ENCODE measurements at places on chromosomes 12 and 14. TPM values are rescaled to one million over a fixed set of nuclear protein-coding genes. Genes with fewer than 3 reads are reported as not detected.

DNA sequence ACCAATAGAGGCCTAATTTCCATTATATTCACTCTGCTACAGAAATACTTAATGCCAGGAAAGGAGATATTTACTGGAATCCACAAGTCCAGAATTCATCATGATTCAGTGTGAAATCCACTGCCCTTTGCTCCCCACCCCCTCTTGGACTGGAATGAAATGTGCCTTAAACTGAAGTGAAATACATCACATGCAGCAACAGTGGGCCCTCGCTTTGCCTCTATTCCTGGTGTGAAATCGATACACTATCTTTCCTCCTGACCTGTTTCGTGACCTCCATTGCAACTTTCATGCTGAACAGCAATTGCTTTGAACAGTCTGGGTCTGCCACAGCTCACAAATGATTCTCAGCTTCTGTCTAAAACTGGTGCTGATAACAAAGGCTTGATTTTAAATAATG lies 100.6 kb downstream of the NPAS3 start:
- DNase-seq = no peak

DNA sequence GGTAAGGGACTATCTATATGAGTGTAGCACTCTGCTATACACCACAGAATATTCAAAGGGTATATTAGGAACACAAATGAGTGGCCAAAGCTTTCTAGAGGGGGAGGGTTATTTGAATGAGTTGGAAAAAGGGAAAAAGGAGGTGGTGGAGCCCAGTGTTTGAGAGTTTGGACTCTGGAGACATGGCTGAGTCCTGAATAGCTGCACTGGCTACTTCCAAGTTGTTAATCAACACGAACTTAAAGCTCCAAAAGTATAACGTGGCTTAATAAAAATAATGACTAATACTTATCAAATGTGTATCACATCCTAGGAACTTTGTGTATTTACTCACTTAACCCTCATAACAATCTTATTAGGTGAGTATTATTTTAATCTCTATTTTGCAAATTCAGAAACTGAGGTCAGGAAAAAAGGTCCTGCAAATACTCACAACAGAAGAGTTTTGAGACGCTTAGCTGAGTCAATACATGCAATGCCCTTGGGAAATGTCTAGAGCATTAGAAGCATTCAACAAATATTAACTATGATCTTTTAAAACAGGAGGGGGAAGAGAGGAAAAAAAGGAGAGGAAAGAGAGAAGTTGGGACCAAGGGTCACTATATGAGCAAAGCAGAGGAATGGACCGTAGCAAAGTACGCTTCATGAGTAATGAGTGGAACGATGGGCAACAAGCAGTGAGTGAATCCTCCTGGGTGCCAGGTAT lies 189.5 kb upstream of the HMGA2 start:
- DNase-seq = no peak

DNA sequence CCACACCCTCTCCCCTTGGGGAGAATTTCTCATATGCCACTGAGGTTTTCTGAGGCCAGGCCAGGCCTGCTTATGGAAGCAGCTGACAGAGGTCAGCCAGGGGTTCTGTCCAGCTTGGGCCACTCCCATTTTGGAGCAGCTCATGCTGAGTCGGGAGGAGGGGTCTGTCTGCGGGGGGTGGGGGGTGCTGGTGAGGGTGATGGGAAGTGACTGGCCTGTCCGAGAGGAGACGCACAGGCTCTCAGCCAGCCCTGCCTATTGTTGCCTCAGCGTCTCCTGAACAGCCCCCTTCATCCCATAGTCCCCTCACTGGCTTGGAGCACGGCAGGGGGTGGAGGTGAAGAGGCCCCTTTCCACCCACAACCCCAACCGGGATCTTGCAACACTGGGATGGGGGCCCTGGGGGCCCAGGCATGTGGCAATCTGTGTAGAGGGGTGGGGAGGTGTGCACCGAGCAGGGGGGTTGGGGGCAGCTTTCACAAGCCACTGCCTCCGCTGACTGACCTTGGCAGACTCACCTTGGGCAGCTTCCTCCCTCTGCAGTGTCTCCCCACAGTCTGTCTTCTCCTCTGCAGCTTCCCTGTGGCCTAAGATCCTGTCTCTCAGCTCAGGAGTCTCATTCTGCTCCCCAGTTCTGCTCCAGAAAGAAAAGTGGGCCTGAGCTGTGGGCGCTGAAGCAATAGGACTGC lies 5.5 kb downstream of the CEBPE start:
- DNase-seq = no peak

- DNase-seq = no peak
Measured at GRCh38 chr14:69647213-69647612, 35.8 kb downstream of the SUSD6 start.

GRCh38 chr12:12660201-12660600 lies 35.8 kb downstream of the GPR19 start:
- DNase-seq = no peak

DNA sequence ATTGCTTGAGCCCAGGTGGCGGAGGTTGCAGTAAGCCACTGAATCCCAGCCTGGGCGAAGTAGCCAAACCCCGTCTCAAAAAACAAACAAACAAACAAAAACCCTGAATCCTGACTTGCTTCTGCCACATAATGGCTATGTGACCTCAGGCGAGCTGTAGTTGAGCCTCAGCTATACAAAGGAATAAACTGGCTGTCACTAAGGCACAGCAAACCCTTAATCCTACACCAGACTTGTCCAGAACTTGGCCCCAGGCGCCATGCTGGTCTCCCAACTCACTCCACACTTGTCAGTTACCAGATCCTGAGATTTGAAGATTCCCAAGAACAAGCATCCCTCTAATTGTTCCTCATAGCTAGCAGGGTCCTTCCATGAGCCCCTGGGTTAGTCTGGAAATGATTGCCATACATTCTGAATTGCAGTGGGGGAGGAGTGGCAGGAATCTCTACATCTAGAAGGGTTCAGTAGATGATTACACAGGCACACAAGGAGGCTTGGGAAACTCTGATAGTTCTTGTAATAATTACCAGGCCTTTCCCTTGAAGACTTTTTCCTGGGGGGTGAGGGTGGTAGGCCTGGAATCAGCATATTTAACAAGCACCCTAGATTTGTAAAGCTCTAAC lies 9.9 kb downstream of the MAP3K12 start:
- DNase-seq = no peak

- DNase-seq = no peak
Measured at GRCh38 chr14:43677581-43677980, 829.5 kb downstream of the FSCB start.

GRCh38 chr12:22672951-22673350 lies 48.0 kb downstream of the ETNK1 start:
- DNase-seq = peak; percentile 11

DNA sequence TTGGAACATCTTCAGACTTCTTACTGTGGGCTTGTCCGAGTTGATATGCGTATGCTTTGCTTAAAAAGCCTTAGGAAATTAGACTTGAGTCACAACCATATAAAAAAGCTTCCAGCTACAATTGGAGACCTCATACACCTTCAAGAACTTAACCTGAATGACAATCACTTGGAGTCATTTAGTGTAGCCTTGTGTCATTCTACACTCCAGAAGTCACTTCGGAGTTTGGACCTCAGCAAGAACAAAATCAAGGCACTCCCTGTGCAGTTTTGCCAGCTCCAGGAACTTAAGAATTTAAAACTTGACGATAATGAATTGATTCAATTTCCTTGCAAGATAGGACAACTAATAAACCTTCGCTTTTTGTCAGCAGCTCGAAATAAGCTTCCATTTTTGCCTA lies 8.8 kb downstream of the LRR1 start:
- no peak for DNase-seq

- DNase-seq = peak; percentile 4
Measured at GRCh38 chr12:60173224-60174170, 577.7 kb downstream of the SLC16A7 start.

GRCh38 chr12:92068459-92068858 lies 77.2 kb downstream of the BTG1 start:
- DNase-seq = no peak

DNA sequence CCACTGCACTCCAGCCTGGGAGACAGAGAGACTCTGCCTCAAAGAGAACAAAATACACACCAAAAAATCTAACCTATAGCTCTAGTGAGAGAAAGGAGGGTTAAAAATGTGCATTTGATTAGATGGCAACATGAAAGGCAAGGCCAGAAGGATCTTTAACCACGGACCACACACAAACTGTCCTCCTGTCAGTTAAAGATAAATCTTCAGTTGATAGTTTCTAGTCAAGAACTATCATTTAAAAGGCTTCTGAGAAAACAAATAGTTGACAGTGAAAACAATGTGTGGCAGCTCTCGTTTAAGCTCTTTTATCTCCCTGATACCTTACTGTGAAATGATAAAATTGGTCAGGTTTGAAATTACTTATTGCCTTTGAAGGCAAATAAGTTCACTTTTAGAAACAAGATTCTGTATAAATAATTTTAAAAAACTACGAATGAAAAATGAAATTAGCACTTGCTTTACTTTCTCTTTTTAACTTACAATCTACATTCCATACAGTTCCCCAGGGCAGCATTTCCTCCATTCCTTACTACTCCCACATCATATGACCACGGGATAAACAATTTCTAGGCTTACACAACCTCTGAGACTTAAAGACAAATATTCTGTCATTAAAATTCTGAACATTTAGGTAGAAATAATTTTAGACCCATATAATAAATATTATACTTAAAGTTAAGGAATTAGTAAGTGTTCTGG lies 71.4 kb upstream of the GNPNAT1 start:
- DNase-seq = no peak

- DNase-seq = no peak
Measured at GRCh38 chr12:118292836-118293235, 79.9 kb downstream of the TAOK3 start.

TAS2R43 gene
- total RNA-seq = 1.6 TPM

FBRSL1 gene
- 2.6 TPM for total RNA-seq
